ENCODE measurements at places on chromosomes 11 and 22.

DNA sequence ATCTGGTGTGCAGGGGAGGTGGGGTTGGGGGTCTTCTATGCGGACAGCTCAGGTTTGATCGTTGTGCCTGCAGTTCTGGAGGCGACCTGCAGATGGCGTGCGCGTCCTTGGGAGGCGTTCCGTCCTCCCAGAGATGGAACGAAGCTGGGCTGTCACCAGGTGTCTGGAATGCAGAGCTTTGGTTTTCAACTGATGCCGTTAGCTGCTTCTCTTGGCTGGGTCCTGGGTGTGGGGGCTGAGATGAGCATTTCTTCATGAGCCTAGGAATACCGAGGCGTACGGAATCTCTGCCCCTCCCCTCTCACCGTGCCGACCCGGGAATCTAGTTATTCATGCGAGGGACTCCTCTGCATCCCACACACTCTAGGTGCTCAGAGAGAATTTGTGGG, 98.6 kb downstream of the CEP164 start:
- peak; percentile 7 for DNase-seq

DNA sequence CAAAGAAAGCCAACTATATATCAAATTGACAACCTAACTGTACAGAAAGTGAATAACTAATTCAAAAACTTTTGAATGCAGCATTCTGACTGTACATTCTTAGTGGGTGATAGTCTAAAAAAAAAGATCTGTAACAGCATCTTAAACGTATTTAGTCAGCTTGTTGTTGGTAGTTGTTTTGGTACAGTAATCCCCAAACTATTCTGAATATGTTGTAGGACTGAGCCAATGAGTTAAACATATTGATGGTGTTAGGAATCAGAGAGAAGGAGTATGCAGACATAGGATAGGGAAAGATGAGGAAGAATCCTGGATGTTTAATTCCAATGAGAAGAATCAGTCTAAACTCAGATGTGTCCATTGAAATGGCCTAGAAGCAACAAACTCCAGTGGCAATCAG, 41.9 kb upstream of the KIRREL3 start:
- no peak for DNase-seq

GRCh38 chr11:70105369-70105754, 27.2 kb downstream of the ANO1 start:
- DNase-seq = no peak

DNA sequence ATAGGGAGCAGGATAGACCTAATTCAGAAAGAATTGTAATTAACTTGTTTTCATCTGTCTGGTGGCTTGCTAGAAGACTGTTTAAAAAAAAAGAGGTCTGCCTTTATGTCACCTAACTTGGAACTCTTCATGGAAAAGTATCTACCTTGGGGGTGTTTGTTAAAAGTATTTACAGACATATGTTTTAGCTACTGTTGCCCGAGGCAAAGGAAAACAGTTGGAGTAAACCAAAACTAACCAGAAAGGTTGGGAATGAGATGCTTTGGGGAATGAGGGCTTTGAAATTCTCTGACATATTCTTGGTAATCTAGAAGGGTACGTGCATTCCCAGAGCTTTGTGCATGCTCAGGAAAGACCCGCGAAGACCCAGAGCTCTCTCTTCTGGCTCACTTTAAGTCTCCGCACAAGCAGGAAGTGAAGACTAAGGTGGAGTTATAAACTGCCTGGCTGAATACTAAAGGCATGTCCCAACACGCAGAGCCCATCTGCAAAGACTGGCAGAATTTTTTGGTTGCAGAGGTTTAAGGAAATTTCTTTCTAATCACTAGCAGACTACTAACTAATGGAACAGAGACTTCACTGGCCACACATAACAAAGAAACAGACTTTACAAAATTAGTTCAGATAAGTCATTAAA, 33.2 kb downstream of the HIKESHI start:
- DNase-seq = peak; percentile 22

DNA sequence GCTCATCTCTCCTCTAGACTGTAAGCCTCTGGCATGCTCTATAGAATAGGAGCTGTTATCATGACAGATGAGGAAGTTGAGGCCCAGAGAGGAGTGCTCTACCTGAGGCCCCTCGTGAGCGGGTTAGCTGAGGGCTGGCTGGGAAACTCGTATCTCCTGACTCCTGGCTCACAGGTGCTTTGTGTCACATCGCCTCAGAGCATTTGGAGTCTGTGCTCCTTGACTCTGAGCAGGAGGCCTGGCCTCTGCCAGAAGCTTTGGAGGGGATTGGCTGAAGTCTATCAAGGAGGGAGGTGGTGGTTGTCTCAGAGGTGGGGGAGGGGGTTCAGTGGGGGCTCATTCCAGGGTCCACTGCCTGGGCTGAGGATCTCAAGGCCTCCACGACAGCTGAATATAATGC, 7.4 kb downstream of the KCNC1 start:
- DNase-seq = no peak

All from HFF-Myc (cell line).